ENCODE measurements at places on chromosomes 1 and 21.

GRCh38 chr1:40047276-40047675 lies 6.7 kb downstream of the CAP1 start:
- no peak for DNase-seq

DNA sequence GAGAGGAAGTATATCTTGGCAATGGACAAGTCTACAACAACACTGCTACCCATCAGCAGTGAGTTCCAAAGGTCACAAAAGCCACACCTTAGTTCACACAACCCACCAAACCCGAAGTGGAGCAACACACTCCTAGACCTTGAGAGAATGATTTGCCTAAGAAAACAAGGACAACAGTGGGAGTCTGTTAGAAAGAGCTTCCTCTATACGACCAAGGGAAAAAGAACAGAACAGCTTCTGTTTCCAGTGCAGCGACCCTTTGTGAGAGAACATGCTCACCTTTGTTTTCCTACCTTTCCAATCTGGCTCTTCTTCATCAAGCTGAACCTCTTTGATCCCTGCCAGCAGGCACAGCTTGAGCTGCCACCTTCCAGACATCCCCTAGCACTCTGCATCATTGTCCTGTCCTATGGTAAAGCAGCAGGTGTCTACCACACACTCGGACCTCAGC lies 56.7 kb upstream of the PALMD start:
- no peak for DNase-seq

DNA sequence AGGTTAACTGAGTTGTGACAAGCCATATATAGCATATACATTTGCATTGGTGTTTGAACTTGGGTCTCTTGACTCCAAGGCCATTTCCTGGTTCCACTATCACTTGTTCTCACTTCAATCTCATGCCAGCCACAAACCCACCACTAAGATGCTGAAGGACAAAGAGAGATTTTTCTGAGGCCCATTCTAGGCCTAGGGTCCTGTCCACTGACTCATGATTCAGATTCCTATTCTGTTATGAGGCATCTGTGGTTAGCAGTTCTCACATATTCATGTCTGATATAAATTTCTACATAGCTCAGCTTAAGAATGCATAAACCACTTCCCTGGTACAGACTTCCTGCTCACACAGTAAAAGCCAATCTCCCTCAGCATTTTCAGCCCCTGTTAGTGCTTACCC lies 326.1 kb upstream of the BEND5 start:
- DNase-seq: no peak

GRCh38 chr1:225820522-225821120 lies 10.7 kb downstream of the EPHX1 start:
- no peak for DNase-seq

DNA sequence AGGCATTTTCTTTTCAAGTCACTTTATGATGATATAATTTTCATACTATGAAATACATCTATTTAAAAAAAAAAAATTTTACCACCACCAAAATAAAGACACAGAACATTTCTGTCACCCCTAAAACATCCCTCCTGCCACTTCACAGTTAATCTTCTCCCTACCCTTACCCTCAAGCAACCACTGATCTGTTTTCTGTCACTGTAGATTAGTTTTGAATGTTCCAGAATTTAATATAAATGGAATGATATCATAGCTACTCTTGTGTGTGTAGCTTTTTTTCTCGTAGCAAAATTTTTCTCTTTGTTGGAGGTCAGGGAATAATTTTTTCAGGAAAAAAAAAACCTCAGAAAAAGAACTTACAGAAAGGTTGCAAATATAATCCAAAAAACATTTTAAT lies 152.7 kb downstream of the RHOU start:
- no peak for DNase-seq

GRCh38 chr1:117612517-117613248 lies 6.8 kb downstream of the TENT5C start:
- no peak for DNase-seq

DNA sequence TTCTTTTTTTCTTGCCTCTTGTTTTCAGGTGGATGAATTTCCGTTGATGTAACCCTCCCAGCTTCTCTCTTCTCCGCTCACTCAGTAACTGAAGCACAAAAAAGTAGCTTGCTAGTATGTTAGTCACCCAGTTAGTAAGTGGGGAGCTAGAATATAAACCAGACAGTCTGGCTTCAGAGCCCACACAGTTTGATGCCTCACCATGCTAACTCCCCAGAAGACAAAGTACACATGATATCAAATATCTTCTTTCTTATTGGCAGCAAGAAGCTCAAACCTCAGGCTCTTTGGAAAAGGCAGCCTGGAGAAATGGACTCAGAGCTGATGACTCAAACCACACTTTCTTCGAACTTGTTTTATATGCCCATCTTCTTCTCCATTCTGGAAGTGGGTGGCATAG lies 187.5 kb upstream of the PLXNA2 start:
- no peak for DNase-seq

DNA sequence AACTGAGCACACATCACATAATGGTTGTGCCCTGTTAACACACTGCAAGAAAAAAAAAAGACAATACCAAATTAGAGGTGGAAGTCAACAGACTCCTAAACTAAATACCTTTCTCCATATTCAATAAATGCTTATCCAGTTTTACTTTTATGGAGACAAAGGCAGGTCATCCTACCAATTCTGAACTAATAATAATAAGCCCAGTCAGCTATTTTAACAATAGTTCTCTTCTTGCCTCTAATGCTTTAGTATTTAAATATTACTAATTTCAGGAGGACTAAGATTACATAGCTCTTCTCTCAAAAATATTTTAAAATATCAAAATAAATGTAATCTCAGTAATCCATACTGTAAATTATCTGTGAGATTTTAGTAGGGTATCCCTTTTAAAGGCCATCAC lies 10.5 kb downstream of the COPA start:
- no peak for DNase-seq

DNA sequence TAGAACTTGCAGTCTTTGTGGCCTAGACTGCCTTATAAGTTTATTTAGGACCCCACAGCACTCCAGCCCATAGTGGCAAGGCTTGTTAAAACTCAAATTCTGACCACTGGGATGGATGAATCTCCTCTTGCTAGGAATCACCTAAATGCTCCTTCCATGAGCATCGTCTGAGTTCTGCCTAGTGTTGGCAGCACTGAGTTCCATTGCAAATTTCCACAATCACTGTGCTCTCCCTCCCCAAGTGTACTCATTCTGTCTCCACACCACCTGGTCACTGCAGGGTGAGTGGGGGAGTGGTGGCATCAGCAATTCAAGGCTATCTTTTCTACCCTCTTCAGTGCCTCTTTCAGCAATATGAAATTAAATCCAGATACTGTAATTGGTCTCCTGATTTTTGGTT lies 46.7 kb upstream of the PTBP2 start:
- no peak for DNase-seq

GRCh38 chr1:181159451-181160140 lies 71.1 kb downstream of the IER5 start:
- DNase-seq: peak; percentile 72

DNA sequence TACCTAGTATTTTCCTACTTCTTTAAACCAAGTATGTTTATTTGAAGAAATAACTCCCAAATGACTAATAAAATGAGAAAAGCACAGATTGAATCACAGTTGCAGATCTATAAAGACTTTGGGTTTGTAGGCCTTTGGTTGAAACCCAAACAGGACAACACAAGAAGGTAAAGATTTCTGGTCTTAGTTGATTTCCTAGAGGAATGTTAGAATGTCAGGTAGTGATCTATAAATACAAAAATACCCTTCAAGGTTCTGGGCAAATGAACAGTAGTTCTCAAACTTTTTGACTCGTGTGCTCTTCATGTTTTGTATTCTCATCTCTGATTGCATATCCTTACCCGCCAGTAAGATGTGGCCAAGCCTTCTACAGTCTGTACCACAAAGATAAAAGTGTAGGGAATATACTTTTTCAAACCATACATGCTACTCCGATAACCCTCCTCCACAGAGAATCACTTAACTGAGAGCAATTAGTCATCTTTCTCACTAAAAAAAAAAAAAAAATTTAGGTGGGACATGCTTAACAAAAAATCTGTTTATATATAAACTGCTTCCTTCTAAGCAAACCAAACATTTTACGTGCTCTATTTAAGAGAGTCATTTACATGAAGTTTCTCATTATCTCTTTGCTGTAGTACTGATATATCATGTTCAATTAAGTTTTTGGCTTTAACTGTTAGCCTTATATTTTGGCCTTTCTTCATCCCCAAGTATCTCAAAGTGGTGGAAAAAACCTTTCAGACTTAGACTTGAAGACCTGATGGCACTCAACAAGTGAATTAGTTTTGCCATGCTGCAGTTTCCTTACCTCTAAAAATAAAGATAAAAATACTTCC lies 36.0 kb downstream of the CNIH4 start:
- peak; percentile 13 for DNase-seq

DNA sequence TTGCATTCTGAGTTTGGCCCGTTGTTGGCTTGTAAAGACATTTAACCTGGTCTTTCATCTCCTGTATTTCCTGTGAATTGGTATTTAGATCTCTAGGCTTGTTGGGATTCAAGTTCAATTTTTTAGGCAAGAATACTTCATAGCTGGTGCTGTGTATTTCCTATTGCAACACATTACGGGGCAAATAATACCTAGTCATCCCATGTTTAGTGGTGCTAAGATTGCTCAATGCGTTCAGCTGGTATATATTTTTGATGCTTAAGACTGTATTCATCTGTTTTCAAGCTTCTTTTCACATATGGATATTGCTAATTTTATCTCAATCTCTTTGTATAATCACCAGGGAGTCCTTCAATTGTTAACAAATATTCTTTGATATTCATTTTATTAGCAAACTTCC lies 87.5 kb upstream of the ZBTB18 start:
- DNase-seq: no peak

- peak; percentile 92 for DNase-seq
These were observed at the start of gene GPR3 for GRCh38 chr1:27392096-27392777. TSS of gene GPR3 (plus strand) at chr1:27392622. CDS start at chr1:27393799, 1,177 bp downstream.

GRCh38 chr1:35845766-35846165 lies 37.2 kb upstream of the AGO1 start:
- no peak for DNase-seq

DNA sequence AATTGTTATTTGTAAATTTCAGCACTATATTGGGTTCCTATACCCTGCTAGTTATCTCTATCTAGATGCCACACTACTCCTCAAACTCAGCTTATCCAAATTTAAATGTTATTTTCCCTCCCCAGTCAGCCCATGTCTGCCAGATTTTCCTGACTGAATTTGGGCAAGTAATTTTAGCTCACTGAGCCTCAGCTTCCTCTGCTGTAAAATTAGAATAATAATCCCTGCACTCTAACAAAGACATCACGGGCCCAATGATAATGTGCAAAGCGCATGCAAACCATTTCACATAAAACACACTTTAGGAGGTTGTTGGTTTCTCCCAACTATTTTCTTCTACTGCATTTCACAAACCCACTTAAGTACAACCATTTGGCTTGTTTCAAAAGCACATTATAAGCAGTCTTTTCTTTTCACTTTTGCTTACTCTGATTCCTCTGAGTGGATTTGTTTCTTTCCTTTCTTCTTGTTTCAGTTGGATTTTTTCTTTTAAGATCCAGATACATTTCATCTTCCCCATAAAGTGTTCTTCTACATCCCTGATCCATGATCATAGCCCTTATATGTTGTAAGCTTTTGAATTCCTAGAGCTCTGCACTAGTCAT lies 152.8 kb upstream of the DPT start:
- no peak for DNase-seq

DNA sequence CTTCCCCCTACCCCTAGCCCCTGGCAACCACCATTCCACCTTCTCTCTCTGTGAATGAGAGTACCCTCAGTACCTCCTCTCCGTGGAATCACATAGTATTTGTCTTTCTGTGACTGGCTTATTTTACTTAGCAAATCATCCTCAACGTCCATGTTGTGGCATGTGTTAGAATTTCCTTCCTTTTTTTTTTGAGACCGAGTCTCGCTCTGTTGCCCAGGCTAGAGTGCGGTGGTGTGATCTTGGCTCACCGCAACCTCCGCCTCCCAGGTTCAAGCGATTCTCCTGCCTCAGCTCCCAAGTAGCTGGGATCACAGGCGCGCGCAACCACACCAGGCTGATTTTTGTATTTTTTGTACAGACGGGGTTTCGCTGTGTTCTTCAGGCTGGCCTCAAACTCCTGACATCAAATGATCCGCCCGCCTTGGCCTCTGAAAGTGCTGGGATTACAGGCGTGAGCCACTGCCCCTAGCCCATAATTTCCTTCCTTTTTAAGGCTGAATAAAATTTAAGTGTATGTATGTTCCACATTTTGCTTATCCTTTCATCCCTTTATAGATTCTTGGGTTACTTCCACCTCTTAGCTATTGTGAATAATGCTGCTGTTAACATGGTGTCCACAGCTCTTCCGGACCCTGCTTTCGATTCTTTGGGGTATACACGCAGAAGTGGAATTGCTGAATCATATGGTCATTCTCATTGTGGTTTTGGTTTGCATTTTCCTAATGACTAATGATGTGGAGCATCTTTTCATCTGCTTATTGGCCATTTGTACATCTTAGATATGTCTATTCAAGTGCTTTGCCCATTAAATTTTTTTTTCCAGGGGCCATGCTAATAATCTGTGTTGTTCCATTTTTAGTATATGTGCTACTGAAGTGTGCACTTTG lies 32.3 kb downstream of the ERRFI1 start:
- DNase-seq: no peak

GRCh38 chr1:173900992-173901391 lies 16.1 kb downstream of the SERPINC1 start:
- no peak for DNase-seq

GRCh38 chr1:198893763-198894444 lies 255.1 kb downstream of the PTPRC start:
- DNase-seq: no peak

GRCh38 chr1:22311461-22311860 lies 140.2 kb upstream of the ZBTB40 start:
- no peak for DNase-seq

DNA sequence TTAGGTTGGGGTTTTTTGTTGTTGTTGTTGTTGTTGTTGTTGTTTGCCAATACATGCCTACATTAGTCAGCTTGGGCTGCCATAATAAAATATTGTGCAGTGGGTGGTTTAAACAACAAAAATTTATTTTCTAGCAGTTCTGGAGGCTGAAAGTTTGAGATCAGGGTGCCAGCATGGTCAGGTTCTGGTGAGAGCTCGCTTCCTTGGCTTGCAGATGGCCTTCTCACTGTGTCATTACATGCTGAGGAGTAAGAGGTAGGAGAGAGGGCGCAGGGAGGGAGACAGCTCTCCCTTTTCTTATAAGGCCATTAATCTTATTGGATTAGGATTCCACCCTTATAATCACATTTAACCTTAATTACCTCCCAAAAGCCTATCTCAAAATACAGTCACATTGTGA lies 52.7 kb downstream of the DIRAS3 start:
- no peak for DNase-seq

DNA sequence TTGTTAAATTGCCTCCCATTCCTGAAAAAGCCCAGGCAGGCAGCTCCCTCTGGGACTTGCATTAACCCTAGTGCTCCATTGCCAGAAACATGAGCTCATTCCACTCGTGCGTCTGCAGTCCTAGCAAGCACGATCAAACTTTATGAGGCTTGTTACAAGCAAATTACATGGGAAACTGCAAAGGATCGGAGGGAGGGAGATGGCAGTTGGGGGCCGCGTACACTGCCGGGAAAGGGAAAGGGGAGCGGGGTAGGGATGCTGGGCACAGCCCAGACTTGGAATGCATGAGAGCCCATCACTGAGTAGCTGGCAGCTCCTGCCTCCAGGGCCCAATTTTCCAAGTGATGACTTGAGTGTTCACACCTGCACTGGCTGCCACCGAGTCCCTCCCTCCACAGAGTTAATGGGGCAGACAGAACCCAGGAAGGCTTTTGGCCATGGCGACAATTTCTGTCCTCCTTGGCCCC lies 169.9 kb downstream of the BRINP2 start:
- no peak for DNase-seq

GRCh38 chr1:208942394-208943130 lies 641.0 kb upstream of the CAMK1G start:
- no peak for DNase-seq

All from CD4-positive, alpha-beta T cell treated with Interleukin-4 for 4 hours (primary cell).